ENCODE measurements at places on chromosomes 12 and 14.

DNA sequence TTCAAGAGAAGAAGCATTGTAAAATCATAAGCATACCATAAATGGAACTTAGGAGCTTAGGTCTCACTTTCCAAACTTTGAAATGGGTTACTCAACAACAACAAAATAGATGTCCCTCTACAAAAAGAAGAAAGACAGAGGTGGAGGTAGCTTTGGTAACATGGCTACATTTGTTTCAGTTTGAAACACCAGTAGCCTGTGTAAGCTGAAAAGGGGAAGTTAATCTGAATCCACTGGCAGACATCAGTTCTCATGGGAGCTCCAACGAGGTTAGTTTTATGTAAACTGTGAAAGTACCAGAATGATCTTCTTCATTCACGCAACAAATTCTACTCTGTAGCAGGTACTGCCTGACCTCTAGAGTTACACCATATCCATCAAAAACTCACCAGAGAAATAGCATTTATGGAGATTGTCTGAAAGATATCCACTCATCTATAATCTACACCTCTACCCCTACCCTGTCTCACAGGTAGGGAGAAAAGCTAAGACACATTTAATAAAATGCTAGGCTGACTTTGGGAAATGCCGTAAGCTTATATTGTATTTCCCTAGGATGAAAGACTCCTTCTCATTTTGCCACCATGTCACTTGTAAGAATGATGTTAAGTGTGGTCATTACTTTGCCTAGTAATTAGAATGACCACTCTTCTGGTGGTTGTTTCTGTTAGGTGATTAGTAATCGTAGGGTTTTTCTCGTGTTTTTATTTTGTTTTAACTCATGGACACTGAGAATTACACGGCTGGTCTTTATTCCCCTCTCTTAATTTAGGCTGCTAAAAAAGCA, 224.1 kb downstream of the ASCL1 start:
- no peak for DNase-seq

DNA sequence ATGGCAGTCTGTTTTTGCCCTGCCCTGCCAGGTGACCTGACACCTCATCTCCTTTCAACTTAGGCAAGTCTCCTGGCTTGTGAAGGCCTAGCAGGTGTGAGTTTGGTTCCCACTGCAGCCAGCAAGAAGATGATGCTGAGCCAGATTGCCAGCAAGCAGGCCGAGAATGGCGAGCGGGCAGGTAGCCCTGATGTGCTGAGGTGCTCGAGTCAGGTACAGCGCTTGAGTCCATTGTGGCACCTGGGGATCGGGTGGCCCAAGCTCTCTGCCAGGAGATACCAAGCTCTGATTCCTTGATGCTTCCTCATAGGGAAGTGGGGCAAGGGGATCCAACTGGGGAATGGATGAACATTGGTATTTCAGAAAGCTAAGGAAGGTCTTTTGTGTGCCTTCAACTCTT, 4.1 kb upstream of the CSAD start:
- no peak for DNase-seq

DNA sequence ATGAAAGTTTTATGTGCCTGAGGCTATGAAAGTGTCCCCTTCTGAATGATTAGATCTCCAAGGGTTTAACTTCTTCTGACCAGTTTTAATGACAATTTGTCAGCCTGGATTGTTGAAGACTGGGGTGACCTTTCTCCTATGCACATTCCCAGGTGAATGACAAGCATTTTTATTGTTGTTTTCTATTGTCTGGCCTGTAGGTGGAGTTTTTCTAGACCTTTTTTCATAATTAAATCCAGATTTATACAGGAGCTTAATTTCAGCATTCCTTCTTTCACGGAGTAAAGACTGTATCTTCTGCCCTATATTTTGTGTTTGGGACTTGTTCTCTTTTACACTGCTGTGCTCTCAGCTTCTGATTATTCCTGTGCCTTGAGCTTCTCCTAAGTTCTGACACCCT, 125.0 kb upstream of the FAR2 start:
- DNase-seq, result no peak

- no peak for DNase-seq
These were observed 298.1 kb downstream of the VRK1 start for GRCh38 chr14:97095269-97095668.

DNA sequence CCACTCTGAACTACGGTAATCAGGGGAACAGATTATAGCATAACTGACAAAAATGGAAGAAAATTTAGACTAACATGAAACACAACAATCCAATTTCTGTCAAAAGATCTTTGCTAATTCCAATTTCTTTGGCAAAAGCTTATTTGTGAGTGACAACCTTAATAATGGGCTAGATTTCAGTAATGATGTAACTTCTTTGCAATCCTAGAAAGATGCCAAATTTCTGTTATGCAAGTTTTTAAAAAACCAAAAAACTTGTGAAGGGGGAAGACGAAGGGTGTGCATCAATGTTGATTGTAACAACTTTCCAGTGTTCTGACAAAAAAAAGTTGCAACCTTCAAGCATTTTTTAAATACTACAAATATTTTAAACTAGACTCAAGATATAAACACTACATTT, 59.9 kb downstream of the DICER1 start:
- no peak for DNase-seq

- DNase-seq, result peak; percentile 66
These were observed 142.5 kb upstream of the SSTR1 start for GRCh38 chr14:38065106-38065762.

GRCh38 chr14:101947577-101947903, 16.8 kb upstream of the DYNC1H1 start:
- peak; percentile 28 for DNase-seq

- peak; percentile 37 for DNase-seq
These were observed 473.0 kb downstream of the DPF3 start for GRCh38 chr14:72420749-72421474.
